ENCODE measurements at places on chromosomes 7 and 10. TPM values are rescaled to one million over a fixed set of nuclear protein-coding genes. Genes with fewer than 3 reads are reported as not detected.

The IMMP2L gene
- 16.2 TPM for total RNA-seq

The SPDYE3 gene
- total RNA-seq = not detected

The STEAP1B gene
- 21.0 TPM for total RNA-seq

The TSPAN12 gene
- 2.0 TPM for total RNA-seq

The NOS3 gene
- 0.17 TPM for total RNA-seq

All from bronchial smooth muscle cell (primary cell).